Panc1 (cell line): ENCODE measurements at places on chromosomes 2 and 18. TPM values are rescaled to one million over a fixed set of nuclear protein-coding genes. Genes with fewer than 3 reads are reported as not detected.

EHD3 gene
- 2.6 TPM for total RNA-seq

CCDC85A gene
- total RNA-seq, result 0.05 TPM

G6PC2 gene
- not detected for total RNA-seq

SERPINB11 gene
- total RNA-seq, result not detected

GAD1 gene
- total RNA-seq, result 12.5 TPM

ACMSD gene
- total RNA-seq, result not detected

ALKAL2 gene
- not detected for total RNA-seq

KANSL3 gene
- total RNA-seq, result 50.3 TPM

LDLRAD4 gene
- total RNA-seq, result 0.28 TPM

GALNT5 gene
- 0.08 TPM for total RNA-seq

AMER3 gene
- not detected for total RNA-seq

SERPINB12 gene
- not detected for total RNA-seq

KHK gene
- total RNA-seq, result 1.5 TPM

CABYR gene
- total RNA-seq, result 29.4 TPM

NEU2 gene
- total RNA-seq, result not detected

DUSP2 gene
- 4.9 TPM for total RNA-seq

TUBA4B gene
- not detected for total RNA-seq

ASB18 gene
- not detected for total RNA-seq

KIAA2012 gene
- not detected for total RNA-seq

CCDC178 gene
- total RNA-seq, result not detected

DTYMK gene
- total RNA-seq, result 122 TPM

TMBIM1 gene
- total RNA-seq, result 114 TPM

PIEZO2 gene
- total RNA-seq, result 0.57 TPM

CMPK2 gene
- 0.80 TPM for total RNA-seq

TGFA gene
- total RNA-seq, result 1.7 TPM

ANTXR1 gene
- total RNA-seq, result 132 TPM

GCG gene
- total RNA-seq, result 0.31 TPM

MAP2 gene
- total RNA-seq, result 44.9 TPM

WDR33 gene
- 63.7 TPM for total RNA-seq

NT5C1B gene
- total RNA-seq, result not detected
